AG04450 (cell line): ENCODE measurements at places on chromosomes 13 and 19.

DNA sequence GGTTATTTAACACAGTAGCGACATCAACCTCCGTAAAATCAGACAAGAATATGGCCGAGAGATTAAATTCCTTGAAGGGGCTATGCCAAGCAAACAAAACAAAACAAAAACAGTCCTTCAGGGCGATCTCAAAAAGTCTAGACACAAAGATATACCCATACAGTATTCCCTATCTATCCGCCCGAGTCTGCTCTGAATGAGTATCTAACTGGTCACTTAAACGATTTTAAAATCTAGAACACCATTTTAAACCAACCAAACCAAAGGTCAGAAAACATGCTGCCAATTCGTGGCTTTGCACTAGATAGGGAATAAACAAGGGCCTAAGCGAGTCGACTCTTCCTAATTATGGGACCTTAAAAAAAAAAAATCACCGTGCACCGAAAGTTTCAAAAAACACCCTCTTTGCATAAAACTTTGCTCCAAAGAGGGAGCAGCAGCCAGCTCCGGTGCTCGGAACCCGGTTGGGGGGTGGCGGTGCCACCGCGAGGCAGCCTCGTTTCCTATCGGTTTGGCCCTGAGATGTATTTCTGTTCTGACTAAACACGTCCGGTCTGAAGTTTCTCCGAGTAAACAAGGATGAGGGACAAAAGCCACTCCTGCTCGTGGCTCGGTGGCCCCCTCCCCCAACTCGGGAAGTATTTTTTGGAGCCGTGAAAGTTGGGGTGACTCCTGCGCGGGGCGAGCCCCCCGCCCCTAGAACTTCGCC is 1.8 kb downstream of the HMGB1 start:
- DNase-seq, result no peak

DNA sequence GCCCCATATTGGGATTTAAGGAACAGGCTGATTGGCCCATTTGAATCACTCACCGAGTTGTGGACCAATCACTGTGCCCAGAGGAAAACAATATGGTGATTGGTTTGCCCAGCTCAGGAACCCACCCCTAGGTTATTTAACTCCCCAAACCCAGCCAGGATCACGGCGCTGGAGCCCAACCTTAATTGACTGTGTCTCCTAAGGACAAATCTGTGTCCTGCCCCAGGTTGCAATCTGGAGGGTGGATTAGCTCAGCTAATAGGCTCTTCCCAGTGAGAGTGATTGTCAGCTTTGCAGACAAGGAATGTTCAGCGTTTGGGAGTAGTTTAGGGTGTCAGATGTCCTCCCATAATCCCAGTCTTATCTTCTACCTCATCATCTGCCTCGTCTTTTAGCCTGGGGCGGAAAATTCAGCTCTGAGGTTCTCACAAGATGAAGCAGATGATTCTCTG is 3.5 kb upstream of the ZNF358 start:
- DNase-seq, result no peak

GRCh38 chr13:95787356-95788099 is 110.6 kb downstream of the DNAJC3 start:
- DNase-seq, result no peak

GRCh38 chr13:45219938-45220375 is 19.1 kb upstream of the KCTD4 start:
- no peak for DNase-seq

GRCh38 chr13:109610517-109610916 is 175.9 kb downstream of the IRS2 start:
- no peak for DNase-seq
